ENCODE measurements at places on chromosomes 5 and 9. TPM values are rescaled to one million over a fixed set of nuclear protein-coding genes. Genes with fewer than 3 reads are reported as not detected.

MED10 gene
- 35.0 TPM for total RNA-seq

GRCh38 chr9:126442636-126443035 is 116.0 kb downstream of the MVB12B start:
- no peak overlapping the region for H3K27ac ChIP-seq
- no peaks in the 10 kb centered on the region for H3K4me1 ChIP-seq
- no peaks in the 10 kb centered on the region for H3K27me3 ChIP-seq
- no peak for DNase-seq

DNA sequence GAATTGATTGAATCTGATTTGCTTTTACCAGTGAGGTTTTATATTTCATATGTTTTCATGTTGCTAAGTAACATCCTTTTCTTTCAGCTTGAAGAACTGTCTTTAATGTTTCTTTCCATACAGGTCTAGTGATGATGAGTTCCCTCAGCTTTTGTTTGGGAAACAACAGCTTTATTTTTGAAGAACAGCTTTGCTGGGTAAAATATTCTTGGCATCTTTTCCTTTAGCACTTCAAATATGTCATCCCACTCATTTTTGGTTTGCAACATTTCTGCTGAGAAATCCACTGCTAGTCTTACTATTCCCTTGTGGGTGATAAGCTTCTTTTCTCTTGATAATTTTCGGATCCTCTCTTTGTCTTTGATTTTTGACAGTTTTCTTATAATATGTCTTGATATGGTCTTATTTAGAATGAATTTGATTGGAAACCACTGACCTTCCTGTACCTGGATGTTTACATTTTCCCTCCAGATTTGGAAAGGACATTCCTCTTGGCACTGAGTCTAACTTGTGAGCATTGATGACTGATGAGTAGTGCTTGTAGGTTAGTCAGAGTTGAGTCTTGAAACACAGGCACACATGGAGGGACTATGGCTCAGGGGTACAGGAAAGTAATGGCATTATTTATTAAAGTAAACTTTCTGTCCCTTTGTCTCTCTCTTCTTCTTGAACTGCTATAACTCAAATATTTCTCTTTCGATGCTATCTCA is 220.3 kb downstream of the SPATA31D1 start:
- no peaks in the 10 kb centered on the region for H3K27me3 ChIP-seq
- H3K27ac ChIP-seq, result no peak overlapping the region
- H3K36me3 ChIP-seq, result no peaks in the 10 kb centered on the region

- H3K27ac ChIP-seq, result no peak overlapping the region
- H3K27me3 ChIP-seq, result no peaks in the 10 kb centered on the region
- H3K4me1 ChIP-seq, result peaks cover under 1% of the 10 kb centered on the region
- no peaks in the 10 kb centered on the region for H3K36me3 ChIP-seq
- no peak overlapping the region for H3K4me3 ChIP-seq
- no peak for DNase-seq
Observed at GRCh38 chr9:90795871-90796317, 5.7 kb upstream of the SYK start.

KIF4B gene
- 0.12 TPM for total RNA-seq

DNA sequence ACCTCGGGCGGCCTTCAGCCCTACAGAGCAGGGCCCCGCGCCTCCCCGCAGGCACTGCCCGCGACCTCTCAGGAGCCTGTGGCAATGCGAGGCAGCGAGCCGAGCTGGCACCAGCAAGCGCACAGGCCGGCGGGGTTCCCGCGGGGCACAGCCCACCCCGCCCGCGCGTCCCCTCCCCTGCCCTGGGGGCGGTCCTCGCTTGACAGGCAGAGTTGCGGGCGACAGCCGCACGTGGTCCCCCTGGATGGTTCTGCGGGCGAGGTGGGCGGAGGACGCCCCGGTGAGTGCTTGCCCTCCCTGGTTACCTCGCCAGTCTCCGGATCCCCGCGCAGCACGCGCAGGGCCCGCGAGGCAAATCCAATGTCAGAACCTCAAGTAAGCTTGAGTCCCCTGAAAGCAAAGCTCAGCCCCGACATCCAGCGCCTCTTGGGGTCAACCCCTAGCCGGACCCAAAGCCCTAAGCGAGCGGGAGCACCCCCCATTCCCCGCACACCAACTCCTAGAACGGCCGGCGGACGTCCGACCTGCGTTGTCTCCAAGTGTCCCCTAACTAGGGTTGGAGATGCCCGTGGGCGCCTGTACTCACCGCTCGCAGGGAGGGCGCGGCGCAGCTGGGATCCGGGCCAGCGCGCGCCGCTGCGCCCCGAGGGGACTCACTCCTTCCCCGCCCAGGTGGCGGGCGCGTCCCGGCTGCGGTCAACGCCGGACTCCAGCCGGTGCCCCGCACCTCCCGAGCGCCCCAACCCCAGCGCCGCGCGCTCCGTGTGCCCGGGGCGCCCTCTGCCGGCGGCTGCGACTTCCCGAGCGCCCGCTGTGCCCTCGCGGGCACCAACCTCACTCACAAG is at the start of gene DRD1:
DRD1 (minus strand) TSS at position 123 of the 845 bp plus-strand sequence. CDS start 1,083 bp downstream, outside the sequence.
- no peak for DNase-seq
- no peaks in the 10 kb centered on the region for H3K27me3 ChIP-seq
- peak within 1 kb of the TSS; percentile 43 for H3K27ac ChIP-seq
- H3K36me3 ChIP-seq, result no peaks in the 10 kb centered on the region
- peak within 1 kb of the TSS; percentile 42 for H3K4me3 ChIP-seq

DNA sequence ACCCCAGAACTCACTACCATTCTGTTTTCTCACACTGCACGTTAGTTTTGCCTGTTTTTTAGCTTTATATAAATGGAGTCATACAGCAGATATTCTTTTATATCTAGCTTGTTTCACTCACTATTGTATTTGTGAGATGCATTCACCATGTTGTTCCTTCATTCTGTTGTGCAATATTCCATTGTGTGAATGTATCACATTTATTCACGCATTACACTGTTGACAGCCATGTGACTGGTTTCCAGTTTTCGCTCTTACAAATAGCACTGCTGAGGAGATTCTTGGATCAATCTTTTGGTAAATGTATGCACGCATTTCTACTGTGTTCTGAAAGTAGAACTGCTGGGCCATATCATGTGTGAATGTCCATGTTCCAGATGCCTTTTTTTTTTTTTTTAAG is 6.4 kb upstream of the SNX30 start:
- no peaks in the 10 kb centered on the region for H3K27me3 ChIP-seq
- no peak overlapping the region for H3K4me3 ChIP-seq
- no peak for DNase-seq
- H3K27ac ChIP-seq, result no peak overlapping the region
- no peaks in the 10 kb centered on the region for H3K4me1 ChIP-seq
- H3K36me3 ChIP-seq, result no peaks in the 10 kb centered on the region

DNA sequence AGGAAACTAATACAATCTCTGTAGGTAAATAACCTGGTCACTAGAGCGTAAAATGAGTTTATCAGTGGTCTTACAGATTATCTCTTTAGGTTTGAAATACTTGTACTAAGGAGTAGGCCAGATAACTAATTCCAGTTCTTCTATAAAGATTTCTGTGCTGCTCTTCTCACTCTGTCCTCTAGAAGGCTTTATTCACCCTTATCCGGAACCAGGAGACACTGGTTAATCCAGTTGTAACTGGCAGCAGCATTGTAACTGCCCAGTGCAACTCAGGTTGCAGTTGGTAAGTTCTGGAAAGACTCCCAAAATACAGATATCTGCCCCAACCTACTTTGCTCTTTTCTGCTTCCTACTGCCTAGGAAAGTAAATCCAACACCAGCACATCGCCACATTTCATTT is 19.8 kb downstream of the C5orf22 start:
- no peak for DNase-seq
- no peak overlapping the region for H3K4me3 ChIP-seq
- no peaks in the 10 kb centered on the region for H3K27me3 ChIP-seq
- no peak overlapping the region for H3K27ac ChIP-seq
- H3K4me1 ChIP-seq, result no peaks in the 10 kb centered on the region
- peaks cover 5% of the 10 kb centered on the region for H3K36me3 ChIP-seq

GRCh38 chr9:125746774-125747052 is 460 bp upstream of the PBX3 start:
- no peak for DNase-seq
- H3K4me3 ChIP-seq, result no peak overlapping the region
- H3K4me1 ChIP-seq, result peaks cover 3% of the 10 kb centered on the region
- H3K36me3 ChIP-seq, result no peaks in the 10 kb centered on the region

DNA sequence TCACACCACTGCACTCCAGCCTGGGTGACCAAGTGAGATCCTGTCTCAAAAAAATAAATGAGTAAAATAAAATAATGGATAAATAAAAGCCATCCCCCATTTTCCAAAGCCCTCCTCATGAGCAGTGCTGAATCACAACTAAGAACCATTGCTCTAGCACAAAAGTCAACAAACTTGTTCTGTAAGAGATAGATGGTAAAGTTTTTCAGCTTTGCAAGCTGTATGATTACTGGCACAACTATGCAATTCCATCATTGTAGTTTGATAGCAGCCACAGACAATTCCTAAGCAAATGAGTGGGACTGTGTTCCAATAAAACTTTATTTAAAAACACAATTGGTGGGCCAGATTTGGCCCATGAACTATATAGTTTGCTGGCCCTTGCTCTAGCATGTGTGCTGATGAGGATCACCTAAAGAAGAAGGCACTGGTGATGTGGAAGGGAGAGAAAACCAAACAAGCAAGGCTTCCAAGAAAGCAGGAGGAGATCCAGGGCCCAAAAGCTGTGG is 64.6 kb downstream of the NEURL1B start:
- H3K4me1 ChIP-seq, result peaks cover 5% of the 10 kb centered on the region
- no peaks in the 10 kb centered on the region for H3K27me3 ChIP-seq
- no peaks in the 10 kb centered on the region for H3K36me3 ChIP-seq
- DNase-seq, result no peak

GRCh38 chr5:149268928-149269557 is 2.6 kb upstream of the AFAP1L1 start:
- no peaks in the 10 kb centered on the region for H3K36me3 ChIP-seq
- no peaks in the 10 kb centered on the region for H3K4me1 ChIP-seq
- H3K27me3 ChIP-seq, result no peaks in the 10 kb centered on the region
- peak; percentile 55 for DNase-seq
- no peak overlapping the region for H3K4me3 ChIP-seq

DNA sequence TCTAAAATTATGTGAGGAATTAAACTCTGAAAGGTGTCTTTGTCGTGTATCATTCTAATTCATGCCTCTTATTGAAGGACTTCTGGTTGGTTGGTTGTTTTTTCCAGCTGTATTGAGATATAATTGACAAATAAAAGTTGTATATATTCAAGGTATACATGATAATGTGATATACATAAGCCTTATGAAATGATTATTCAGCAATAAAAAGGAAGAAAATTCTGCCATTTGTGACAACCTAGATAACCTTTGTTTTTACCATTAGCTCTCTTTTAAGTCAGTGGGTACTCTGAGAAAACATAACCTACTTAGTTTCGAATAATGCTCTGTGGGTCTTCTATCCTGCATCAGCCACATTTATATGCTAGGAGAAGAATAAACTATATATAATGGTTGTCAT is 89.6 kb downstream of the RAB3C start:
- peaks cover 9% of the 10 kb centered on the region for H3K27me3 ChIP-seq
- H3K27ac ChIP-seq, result no peak overlapping the region
- no peak overlapping the region for H3K4me3 ChIP-seq

DNA sequence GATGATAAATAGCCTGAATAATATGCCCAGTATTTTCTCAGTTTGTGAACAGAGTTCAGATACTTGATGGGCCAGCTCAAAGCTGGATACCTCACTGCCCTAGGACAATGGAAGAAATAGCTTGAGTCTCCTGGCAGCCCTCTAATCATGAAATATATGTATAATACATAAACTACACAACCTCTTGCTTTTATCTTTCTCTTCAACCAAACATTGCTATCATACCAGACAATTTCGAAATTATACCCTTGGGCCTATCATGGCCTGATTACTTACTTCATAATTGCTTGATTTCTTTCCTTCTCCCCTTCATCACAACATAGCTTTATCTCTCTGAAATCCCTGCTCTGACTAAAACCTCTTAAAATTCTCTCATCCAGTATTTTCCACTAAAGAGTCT is 1144.9 kb upstream of the C9orf72 start:
- no peaks in the 10 kb centered on the region for H3K4me1 ChIP-seq
- no peak overlapping the region for H3K27ac ChIP-seq
- no peaks in the 10 kb centered on the region for H3K36me3 ChIP-seq
- DNase-seq, result no peak
- no peaks in the 10 kb centered on the region for H3K27me3 ChIP-seq

LRRC19 gene
- total RNA-seq, result not detected

FUT7 gene
- not detected for total RNA-seq

PPP3R2 gene
- not detected for total RNA-seq

- H3K4me3 ChIP-seq, result no peak overlapping the region
- H3K36me3 ChIP-seq, result peaks cover 13% of the 10 kb centered on the region
Observed at GRCh38 chr9:86272221-86272620, 10.1 kb downstream of the ISCA1 start.

DNA sequence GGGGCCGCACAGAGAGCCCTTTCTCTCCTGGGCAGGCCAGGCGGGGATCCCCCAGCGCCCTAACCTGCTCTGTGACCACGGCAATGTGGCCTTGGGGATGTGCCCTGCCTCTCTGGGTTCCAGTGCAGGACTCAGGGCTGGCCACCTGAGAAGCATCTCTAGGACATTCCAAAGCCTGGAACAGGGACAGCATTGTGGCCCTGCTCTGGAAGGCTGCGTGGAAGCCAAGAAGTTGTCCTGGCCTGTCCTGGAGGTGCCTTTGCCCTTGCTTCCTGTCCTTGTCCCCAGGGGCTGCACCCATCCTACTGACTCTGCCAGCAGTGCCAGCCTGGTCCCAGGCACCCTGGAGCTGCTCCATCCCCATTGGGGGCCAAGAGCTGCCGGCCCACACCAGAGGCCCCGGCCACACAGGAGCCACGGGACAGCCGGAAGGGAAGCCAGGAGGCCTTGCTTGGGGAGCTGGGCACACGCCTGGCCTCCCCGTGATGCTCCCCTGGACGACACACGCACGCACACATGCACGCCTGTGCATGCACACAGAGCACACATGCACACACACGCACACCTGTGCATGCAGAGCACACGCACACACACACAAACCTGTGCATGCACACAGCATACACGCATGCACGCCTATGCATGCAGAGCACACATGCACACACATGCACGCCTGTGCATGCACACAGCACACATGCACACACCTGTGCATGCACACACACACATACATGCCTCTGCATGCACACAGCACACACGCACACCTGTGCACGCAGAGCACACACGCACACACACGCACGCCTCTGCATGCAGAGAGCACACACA is 20.1 kb upstream of the CAMSAP1 start:
- no peak for DNase-seq
- peaks cover 20% of the 10 kb centered on the region for H3K4me1 ChIP-seq
- H3K4me3 ChIP-seq, result peak overlapping the region; percentile 33
- H3K27me3 ChIP-seq, result no peaks in the 10 kb centered on the region
